Activated CD4-positive, alpha-beta T cell treated with anti-CD3 and anti-CD28 coated beads for 36 hours (primary cell): ENCODE measurements at places on chromosomes 11 and 22. TPM values are rescaled to one million over a fixed set of nuclear protein-coding genes. Genes with fewer than 3 reads are reported as not detected.
A peak's percentile ranks its signal among the peaks of the same experiment; 100 is the strongest.

GP1BB gene
- not detected for total RNA-seq

BEST1 gene
- 0.37 TPM for total RNA-seq

CDCA5 gene
- total RNA-seq: 119 TPM

LINC01488 gene
- not detected for total RNA-seq

HORMAD2 gene
- total RNA-seq: not detected

BACE1 gene
- total RNA-seq: 1.0 TPM

DNA sequence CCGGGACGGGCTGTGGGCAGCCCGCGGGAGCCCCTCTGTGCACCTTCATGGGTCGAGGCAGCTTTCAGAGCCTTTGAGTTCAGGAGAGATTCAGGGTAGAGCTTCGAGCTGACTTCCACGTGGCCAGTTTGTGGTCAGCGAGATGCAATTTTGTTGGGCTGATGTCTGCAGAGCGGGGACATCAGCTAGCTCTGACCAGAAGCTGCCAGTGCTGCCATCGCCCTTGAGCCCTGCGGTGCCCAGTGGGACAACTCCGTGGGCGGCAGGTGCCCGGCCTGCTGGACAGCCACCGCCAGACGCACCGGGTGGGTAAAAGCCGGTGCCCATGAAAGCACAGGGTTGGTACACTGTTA, 719 bp downstream of the TALDO1 start:
- H3K27ac ChIP-seq: peak overlapping the region; percentile 72
- no peaks in the 10 kb centered on the region for H3K27me3 ChIP-seq
- no peak for DNase-seq
- H3K36me3 ChIP-seq: peaks cover 11% of the 10 kb centered on the region

- peak; percentile 7 for DNase-seq
- H3K36me3 ChIP-seq: peaks cover 8% of the 10 kb centered on the region
- no peak overlapping the region for H3K27ac ChIP-seq
- H3K4me3 ChIP-seq: no peak overlapping the region
These were observed 32.3 kb downstream of the MTMR2 start for GRCh38 chr11:95891423-95892170.

DNA sequence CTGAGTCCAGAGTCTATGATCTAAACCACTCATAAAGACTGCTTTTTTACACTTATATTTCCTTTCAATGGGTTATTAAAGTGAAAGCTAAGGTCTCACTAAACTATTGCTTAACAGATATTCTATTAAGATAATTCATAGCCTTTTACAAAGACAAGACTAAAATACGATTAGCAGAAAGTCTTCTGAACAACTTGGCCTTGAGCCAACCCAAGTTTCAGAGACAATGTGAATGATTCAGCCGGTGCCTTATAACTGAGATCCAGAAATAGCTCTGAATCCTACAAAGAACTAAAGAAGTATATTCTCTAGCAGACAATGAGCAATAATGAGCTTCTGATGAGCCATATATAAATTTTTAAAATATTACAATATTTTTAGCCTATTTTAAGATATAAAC, 41.5 kb upstream of the CARD18 start:
- peaks cover 4% of the 10 kb centered on the region for H3K27me3 ChIP-seq
- no peak overlapping the region for H3K27ac ChIP-seq
- H3K4me1 ChIP-seq: no peaks in the 10 kb centered on the region
- H3K36me3 ChIP-seq: no peaks in the 10 kb centered on the region
- no peak for DNase-seq
- no peak overlapping the region for H3K4me3 ChIP-seq
